ENCODE measurements at places on chromosomes 3 and 15.

DNA sequence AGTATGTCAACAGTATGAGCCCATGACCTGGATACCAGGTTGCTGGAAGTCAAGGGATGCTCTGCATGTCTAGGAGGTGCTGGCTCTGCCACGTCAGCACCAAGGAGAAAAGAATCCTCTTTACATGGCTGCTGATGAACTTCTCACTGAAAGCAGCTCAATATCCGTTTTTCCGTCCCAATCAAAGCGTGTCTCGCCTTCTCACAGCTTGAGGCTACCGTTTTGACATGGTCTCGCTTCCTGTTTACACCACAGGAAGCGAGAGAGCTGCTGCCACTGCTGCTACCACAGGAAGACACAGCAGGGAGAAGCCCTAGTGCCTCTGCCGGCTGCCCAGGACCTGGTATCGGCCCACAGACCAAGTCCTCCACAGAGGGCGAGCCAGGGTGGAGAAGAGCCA is 27.3 kb downstream of the STARD5 start:
- DNase-seq: no peak

DNA sequence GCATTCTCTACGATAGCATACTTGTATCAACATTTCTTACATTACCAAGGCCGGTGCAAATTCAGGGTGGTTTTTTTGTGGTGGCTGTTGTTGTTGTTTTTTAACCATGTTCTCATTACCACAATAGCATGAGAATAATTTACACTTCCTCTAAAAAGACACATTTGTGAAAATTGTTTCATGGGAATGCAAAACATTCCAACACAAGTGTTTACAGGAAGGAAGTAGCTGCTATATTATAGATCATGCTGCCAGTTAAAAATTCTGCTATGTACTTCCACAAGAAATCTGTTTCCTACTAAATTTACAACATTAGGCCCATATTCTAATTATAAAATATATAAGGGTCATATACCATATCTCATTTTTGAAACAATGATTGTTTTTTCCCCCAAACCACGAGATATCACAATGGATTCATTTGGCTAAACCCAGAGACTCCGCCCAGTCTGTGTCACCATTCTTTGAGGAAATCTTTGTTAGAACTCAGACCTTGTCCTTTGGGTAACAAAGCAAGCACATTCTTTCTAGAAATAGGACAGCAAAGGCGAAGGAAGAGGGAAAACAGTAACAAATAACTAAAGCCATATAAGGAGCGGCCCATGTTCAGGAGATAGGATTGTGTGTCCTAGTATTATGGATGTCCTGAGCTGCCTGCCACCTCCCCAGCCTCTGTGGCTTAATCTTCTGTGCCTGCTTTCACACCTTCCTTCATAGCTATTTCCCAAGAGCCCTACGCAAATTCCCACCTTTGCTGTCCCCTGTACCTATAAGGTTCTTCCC is 60.1 kb downstream of the UACA start:
- no peak for DNase-seq

DNA sequence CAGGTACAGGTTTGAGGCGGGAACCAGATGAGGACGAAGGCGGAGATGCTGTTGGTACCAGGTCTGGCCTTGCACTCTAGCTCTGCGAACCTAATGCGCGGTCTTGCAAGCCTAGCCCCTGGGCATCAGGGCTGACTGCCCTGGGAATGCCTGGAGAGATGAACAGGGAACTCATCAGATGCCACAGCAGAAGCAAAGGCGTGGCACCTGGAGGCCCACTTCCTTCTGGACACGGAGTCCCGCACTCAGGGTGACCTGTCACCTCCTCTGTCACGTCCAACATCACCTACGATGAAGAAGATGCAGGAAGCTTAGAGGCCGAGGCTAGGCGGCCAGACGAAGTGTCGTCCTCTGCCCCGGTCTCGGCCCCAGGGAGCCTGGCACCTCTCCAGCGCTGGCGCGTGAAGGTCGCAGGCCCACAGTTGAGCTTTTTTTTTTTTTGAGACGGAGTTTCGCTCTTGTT is 9.4 kb downstream of the RPLP1 start:
- no peak for DNase-seq

DNA sequence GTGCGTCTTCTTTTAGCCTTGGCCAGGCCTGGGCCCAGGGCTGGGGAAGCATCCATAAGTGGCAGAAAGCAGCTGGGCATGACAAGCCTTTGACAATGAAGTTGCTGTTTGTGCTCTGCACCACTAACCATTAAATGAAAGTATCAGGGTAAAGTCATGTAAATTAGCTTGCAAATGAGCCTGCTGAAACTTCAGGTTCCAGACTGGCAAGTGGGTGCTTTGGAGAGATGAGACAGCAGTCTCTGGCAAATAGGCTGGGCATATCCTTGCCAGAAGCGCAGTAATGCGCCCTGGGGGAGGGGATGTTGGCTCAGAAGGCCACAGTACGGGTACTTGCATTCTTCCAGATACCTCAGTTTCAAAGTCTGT is 40.7 kb downstream of the RAB6B start:
- DNase-seq: no peak

DNA sequence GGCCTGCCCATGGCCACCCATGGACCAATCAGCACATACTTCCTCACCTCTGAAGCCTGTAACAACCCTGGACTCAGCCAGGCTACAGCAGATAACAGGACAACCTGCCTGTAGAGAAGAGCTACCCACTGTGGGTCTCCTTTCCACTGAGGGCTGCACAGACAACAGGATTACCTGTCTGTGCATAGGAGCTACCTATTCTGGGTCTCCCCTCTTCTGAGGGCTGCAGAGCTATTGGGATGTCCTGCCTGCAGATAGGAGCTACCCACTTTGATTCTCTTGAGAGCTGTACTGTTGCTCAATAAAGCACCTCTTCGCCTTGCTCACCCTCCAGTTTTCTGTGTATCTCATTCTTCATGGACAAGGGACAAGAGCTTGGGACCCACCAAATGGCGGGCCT is 23.8 kb upstream of the CHST2 start:
- DNase-seq: no peak

GRCh38 chr3:77309460-77309859 is 269.6 kb downstream of the ROBO2 start:
- no peak for DNase-seq

GRCh38 chr15:88491158-88491557 is 23.6 kb downstream of the MRPS11 start:
- no peak for DNase-seq

- DNase-seq: no peak
These were observed 408.2 kb downstream of the LPP start for GRCh38 chr3:188562144-188562543.

GRCh38 chr3:171311784-171312183 is 148.4 kb downstream of the TNIK start:
- DNase-seq: no peak

DNA sequence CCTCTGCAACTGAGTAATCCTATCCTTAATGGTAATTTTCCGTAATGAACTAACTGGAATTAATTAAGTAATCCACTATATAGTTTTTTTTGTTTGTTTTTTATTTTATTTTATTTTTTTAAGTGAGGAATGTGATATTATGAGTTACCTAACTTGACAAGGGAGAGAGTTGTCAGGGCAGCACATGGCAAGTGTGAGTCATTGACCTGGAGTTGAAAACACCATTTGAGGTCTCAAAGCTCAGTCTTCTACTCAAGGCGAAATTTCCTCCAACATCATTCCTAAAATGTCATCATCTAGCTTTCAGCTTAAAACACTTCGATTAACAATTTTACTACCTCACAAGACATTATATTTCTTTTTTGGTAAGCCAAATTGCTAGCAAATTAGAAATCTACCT is 87.8 kb downstream of the NECTIN3 start:
- DNase-seq: no peak

- no peak for DNase-seq
These were observed 440.5 kb upstream of the CBLB start for GRCh38 chr3:106309274-106309673.

DNA sequence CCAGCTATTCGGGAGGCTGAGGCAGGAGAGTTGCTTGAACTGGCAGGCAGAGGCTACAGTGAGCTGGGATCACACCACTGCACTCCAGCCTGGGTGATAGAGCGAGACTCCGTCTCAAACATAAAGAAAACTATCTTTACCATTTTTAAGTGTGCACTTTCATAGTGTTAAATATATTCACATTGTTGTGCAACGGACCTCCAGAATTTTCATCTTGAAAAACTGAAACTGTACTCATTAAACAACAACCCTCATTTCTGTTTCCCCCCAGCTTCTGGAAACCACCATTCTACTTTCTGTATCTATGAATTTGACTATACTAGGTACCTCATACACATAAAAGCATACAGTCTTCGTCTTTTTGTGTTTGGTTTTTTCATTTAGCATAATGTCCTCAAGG is 375.1 kb downstream of the SHQ1 start:
- no peak for DNase-seq

- no peak for DNase-seq
These were observed 96.1 kb downstream of the RSRC1 start for GRCh38 chr3:158205994-158206393.

- DNase-seq: no peak
These were observed 802 bp upstream of the CHRNB4 start for GRCh38 chr15:78641749-78642275.

- no peak for DNase-seq
These were observed at the start of gene GHSR for GRCh38 chr3:172447611-172448579. TSS of gene GHSR (minus strand) at chr3:172448456. CDS start at chr3:172448413, 43 bp downstream.

DNA sequence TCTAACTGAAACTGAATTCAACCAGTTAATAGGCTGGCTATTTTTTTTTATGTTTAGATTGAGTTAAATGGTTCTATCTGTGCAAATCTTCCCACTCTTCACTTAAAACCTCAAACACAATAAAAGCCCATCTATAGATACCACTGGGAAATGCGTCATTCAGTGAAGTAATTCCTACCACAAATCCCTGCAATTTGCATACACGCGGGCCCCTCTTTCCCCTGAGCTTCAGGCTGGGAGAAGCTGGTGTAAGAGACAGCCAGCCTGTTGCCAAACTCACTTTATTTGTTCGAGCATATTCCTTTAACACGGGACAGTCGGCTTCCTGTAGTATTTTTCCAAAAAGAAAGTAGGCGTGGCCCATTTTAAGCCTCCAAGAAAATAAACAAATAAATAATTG is 26.0 kb upstream of the MCTP2 start:
- no peak for DNase-seq

GRCh38 chr15:68700455-68701123 is 120.1 kb downstream of the ANP32A start:
- no peak for DNase-seq

- no peak for DNase-seq
These were observed 230.9 kb upstream of the FEZF2 start for GRCh38 chr3:62604298-62604697.

GRCh38 chr15:61777689-61778088 is 282.6 kb downstream of the VPS13C start:
- DNase-seq: no peak

GRCh38 chr3:71051893-71052687 is 531.4 kb downstream of the FOXP1 start:
- no peak for DNase-seq

DNA sequence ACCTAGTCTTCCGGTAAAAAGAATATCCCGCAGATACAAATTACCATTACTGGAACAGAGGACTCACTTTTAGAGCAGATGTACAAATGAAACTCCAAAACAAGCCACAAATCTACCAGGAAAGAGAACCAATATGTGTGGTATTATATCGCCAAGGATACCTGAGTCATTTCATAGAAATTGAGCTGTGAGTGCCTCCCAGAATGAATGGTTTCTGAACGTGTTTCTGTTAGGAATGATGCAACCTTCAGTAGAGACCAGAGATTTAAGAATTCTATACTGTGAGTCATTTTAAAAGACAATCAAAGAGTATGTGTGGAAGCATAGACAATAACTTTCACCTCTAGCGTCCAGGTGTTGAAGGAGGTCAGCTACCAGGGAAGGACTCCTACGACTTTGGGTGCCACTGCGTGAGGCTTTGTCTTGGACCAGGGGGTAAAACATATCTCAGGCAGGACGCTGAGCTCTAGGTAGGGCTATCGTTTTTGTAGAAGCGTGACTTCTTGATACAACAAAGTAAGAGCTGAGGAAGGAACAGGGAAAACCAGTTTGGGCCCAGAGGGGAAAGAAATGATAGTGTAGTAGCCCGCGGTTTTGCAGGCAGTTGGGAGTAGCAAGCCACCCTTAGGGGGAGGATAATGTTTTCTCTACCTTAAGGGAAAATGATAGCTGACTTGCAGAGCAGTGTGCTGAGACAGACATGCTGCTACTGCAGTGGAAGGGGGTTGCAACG is 210.4 kb downstream of the TP63 start:
- no peak for DNase-seq

DNA sequence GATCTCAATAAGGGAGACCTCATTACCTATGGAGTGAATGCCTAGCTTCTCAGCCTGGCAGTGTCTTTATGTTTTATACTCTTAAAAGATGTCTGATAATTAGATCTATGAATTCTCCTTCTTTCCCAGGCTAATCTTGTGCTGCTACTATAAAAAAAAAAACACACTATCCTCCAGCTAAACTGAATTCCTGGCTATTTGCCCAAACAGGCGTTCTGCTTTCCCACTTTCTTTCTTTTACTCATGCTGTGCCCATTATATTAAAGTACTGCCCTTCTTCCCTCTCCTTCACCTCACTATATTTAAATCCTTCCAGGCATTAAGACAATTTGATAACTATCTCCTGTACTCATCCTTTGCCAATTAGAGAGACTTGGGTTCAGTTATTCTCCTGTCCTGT is 1134.9 kb downstream of the ROBO2 start:
- no peak for DNase-seq

DNA sequence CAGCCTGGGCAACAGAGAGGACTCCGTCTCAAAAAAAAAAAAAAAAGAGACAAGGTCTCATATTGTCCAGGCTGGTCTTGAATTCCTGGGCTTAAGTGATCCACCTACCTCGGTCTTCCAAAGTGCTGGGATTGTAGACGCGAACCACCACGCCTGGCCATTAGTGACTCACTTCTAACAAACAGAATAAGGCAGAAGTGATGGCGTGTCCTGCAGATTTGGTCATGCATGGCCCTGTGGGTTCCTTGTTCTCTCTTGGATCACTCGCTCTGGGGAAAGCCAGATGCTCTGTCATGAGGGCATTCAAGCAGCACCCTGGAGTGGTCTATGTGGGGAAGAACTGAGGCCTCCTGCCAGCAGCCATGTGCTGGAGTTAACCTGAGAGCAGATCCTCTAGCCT is 27.4 kb upstream of the TJP1 start:
- DNase-seq: no peak

GRCh38 chr15:28912422-28912821 is 26.6 kb downstream of the APBA2 start:
- no peak for DNase-seq

DNA sequence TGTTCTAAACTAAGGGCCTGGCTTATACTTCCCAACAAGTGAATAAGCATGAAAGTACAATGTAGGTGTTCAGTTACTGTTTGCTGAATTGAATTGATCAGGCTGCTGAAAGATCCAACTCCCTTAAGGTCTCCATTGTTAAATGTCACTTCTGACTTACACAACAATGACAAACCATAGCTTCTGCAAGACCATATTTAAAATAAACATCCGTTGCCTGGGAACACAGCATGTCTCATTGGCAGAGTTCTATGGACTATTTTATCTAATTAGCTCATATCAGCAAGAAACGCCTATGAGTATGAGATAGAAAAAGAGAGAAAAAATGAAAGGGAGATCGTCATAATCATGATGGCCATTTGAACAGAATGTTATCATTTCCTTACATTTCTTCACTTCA is 605.4 kb downstream of the FGF12 start:
- DNase-seq: no peak

- no peak for DNase-seq
These were observed 10.9 kb downstream of the GNB5 start for GRCh38 chr15:52180196-52180835.

Data from activated naive CD4-positive, alpha-beta T cell (primary cell).